ENCODE measurements at places on chromosomes 13 and 19. TPM values are rescaled to one million over a fixed set of nuclear protein-coding genes. Genes with fewer than 3 reads are reported as not detected.

The ACTN4 gene
- 576 TPM for total RNA-seq

The ZNF845 gene
- total RNA-seq: 7.0 TPM

The SIGLEC7 gene
- 7.3 TPM for total RNA-seq

The KLK14 gene
- 0.37 TPM for total RNA-seq

The ERICH4 gene
- not detected for total RNA-seq

DNA sequence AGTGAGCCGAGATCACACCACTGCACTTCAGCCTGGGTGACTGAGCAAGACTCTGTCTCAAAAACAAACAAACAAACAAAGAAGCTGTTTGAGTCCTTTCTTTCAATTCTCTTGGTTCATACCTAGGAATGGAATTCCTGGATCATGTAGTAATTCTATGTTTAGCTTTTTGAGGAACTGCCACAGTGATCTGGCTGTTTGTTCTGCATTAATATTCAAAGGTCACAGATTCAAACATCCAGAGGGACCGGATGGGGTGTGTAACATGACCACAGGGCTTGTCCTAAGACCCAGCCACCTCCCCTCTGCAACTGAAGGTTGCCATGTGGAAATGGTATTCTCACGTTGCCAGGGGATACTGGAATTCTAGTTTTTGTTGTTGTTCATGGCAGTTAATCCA is 10.2 kb downstream of the COLGALT1 start:
- DNase-seq: no peak
- H3K27me3 ChIP-seq: no peaks in the 10 kb centered on the region
- H3K27ac ChIP-seq: no peak overlapping the region
- no peaks in the 10 kb centered on the region for H3K36me3 ChIP-seq
- H3K4me1 ChIP-seq: no peaks in the 10 kb centered on the region
- H3K4me3 ChIP-seq: no peak overlapping the region

DNA sequence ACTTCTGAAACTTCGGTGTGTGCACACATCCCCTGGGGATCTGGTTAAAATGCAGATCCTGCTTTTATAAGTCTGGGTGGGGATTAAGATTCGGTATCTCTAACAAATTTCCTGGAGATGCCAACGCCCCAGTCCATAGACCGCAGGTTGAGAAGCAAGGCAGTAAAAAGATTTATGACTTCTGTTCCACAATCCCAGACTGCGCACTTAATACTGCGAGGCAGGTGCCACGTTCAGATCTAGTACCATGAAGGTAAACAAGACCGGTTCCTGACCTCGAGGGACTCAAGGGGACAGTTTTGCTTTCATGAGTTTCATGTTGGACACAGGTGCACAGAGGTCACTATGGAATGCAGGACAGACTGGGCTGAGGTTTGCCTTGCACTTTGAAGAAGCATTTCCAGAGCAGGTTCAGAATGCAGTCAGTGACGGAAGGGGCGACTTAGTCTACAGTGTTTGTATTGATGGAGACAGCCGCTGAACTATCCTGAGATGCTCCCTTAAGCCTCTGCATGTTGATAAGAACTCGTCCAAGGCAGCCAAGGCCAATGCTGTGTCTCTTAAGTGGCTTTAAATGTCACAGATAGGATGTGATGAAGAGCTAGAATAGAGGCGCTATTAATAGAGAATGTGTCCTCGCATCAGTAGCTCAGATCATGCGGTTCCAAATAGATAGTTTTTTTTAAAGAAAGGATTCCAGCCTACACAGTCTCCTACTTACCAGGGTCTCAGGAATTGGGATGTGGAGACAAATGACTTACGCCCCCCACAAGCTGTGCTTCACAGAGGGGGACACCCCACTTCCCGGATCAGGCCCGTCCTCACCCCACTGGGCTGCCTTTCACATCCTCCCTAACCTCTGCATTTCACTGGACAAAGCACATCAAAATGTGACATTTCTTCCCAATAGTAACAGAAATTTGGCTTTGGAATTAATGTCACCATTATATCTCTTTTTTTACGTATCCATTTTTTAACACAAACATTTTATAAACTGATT is 97.1 kb upstream of the IRS2 start:
- no peaks in the 10 kb centered on the region for H3K36me3 ChIP-seq
- no peaks in the 10 kb centered on the region for H3K27me3 ChIP-seq
- H3K4me1 ChIP-seq: no peaks in the 10 kb centered on the region
- H3K27ac ChIP-seq: no peak overlapping the region
- no peak for DNase-seq
- H3K4me3 ChIP-seq: no peak overlapping the region

DNA sequence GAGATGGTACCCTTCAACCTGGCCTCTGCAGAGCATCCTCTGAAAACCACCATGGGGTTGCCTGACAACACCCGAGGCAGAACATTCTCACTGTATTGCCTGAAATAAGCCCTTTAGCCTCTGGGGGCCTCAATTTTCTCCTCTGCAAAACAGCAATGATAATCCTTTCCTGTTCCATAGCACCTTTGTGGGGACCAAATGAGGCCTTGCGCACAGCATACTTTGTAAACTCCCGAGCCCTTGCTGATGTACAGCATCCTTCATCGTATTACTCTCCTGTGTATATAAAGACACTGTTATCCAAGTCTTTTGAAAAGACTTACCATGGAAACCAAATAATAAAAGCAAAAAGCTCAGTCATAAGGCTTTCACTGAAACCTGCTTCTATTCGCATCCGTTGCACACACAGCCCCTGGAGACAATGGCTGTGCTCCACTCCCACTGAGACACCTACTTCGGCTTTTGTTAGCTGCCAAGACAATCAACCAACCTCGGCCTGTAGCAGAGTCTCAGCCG is 276.0 kb downstream of the FOXO1 start:
- DNase-seq: no peak
- no peaks in the 10 kb centered on the region for H3K36me3 ChIP-seq
- no peak overlapping the region for H3K4me3 ChIP-seq
- no peak overlapping the region for H3K27ac ChIP-seq

DNA sequence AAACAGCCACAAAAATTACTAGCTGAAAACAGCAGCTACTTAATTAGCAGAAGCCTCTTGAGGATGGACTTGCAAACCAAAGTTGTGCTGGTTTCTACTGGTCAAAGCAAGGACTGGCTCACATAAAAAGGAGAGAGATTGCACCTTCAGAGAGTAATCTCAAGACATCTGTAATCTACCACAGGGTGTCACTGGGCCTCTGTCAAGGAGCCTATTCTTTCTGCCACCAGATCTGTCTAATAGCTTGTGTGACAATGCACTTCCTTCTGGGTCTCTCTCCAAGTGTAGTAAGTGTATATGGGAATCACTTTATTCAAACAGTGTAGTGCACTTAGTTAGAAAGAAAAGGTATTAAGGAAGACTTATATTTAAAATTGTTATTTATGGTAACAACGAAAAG is 24.4 kb upstream of the ZNF561 start:
- no peaks in the 10 kb centered on the region for H3K4me1 ChIP-seq
- H3K36me3 ChIP-seq: peaks cover 31% of the 10 kb centered on the region
- DNase-seq: no peak
- no peak overlapping the region for H3K4me3 ChIP-seq
- no peaks in the 10 kb centered on the region for H3K27me3 ChIP-seq

- no peaks in the 10 kb centered on the region for H3K4me1 ChIP-seq
- no peak for DNase-seq
- H3K27me3 ChIP-seq: no peaks in the 10 kb centered on the region
- H3K27ac ChIP-seq: no peak overlapping the region
- no peaks in the 10 kb centered on the region for H3K36me3 ChIP-seq
These were observed 1380.5 kb upstream of the ATXN8OS start for GRCh38 chr13:68727165-68727564.

- peaks cover 42% of the 10 kb centered on the region for H3K27me3 ChIP-seq
- H3K27ac ChIP-seq: no peak overlapping the region
- peak overlapping the region; percentile 13 for H3K4me3 ChIP-seq
These were observed 16.5 kb upstream of the RNF17 start for GRCh38 chr13:24747248-24748060.

DNA sequence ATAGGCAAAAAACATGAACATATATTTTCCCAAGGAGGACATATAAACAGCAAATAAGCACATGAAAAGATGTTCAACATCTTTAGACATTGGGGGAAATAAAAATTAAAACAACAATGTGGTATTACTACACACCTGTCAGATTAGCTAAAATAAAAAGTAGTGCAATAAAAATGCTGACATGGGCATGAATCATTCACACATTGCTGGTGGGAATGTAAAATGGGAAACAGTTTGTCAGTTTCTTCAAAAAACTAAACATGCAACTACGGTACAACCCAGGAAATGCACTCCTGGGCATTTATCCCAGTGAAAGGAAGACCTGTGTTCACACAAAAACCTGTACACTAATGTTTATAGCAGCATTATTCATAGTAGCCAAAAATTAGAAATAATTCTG is 5.3 kb upstream of the SUCLA2 start:
- H3K36me3 ChIP-seq: no peaks in the 10 kb centered on the region
- DNase-seq: no peak
- peaks cover 4% of the 10 kb centered on the region for H3K4me1 ChIP-seq
- no peaks in the 10 kb centered on the region for H3K27me3 ChIP-seq
- no peak overlapping the region for H3K4me3 ChIP-seq

DNA sequence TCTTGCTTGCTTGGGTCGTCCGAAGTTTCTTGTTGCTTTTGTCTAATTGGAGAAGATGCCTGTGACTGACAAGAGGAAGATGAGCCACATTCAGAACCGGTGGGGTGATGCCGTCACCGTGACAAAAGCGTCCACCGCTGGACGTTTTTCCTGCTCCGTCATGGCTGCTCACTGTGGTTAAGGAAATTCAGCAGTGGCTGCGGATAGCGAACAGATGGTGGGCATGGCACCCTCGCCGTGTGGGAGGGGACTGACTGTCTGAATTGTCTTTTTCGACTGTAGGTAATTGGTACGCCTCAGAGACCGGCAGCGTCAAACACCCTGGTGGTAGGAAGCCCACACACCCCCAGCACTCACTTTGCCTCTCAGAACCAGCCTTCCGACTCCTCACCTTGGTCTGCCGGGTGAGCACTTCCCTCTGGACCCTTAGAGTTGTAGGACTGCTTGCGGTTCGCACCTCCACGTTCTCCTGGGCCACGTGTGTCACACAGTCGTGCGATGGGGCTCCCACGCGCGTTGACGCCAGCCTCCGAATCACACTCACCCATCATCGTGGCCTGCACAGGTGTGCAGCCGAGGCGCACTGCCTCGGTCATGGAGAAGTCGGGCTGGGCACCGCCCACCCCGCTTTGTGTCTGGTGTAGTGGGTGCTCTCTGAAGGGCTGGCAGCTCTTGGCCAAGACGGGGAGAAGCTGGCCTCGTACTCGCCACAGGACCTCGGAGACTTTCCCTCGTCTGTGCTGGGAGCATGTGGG is 26.5 kb downstream of the ATP4B start:
- H3K27me3 ChIP-seq: no peaks in the 10 kb centered on the region
- H3K4me3 ChIP-seq: no peak overlapping the region
- DNase-seq: peak; percentile 27
- no peak overlapping the region for H3K27ac ChIP-seq

- no peaks in the 10 kb centered on the region for H3K4me1 ChIP-seq
- no peaks in the 10 kb centered on the region for H3K36me3 ChIP-seq
- H3K27me3 ChIP-seq: no peaks in the 10 kb centered on the region
- H3K4me3 ChIP-seq: no peak overlapping the region
These were observed 570.9 kb downstream of the PCDH9 start for GRCh38 chr13:66659286-66659685.

- no peak overlapping the region for H3K4me3 ChIP-seq
- H3K27me3 ChIP-seq: no peaks in the 10 kb centered on the region
- no peaks in the 10 kb centered on the region for H3K36me3 ChIP-seq
- no peak overlapping the region for H3K27ac ChIP-seq
These were observed 27.3 kb upstream of the MUC16 start for GRCh38 chr19:9037400-9038062.

- H3K36me3 ChIP-seq: no peaks in the 10 kb centered on the region
- H3K4me3 ChIP-seq: no peak overlapping the region
- H3K4me1 ChIP-seq: peaks cover 19% of the 10 kb centered on the region
- peak overlapping the region; percentile 74 for H3K27ac ChIP-seq
These were observed 75.2 kb upstream of the UBL3 start for GRCh38 chr13:29925457-29926097.

DNA sequence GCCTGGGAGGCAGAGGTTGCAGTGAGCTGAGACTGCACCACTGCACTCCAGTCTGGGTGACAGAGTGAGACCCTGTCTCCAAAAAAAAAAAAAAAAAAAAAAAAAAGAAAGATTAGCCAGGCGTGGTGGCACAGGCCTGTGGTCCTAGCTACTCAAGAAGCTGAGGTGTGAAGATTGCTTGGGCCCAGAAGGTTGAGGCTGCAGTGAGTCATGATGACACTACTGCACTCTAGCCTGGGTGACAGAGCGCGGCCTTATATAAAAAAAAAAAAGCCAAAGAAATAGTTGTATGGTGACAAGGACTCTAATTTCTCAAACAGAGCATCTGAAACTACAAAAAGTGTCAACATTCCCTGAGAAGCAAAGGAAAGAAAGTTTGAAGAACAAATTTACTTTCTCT is 3.4 kb downstream of the PBX4 start:
- H3K27me3 ChIP-seq: peaks cover 12% of the 10 kb centered on the region
- H3K27ac ChIP-seq: no peak overlapping the region
- no peaks in the 10 kb centered on the region for H3K36me3 ChIP-seq
- H3K4me3 ChIP-seq: no peak overlapping the region

DNA sequence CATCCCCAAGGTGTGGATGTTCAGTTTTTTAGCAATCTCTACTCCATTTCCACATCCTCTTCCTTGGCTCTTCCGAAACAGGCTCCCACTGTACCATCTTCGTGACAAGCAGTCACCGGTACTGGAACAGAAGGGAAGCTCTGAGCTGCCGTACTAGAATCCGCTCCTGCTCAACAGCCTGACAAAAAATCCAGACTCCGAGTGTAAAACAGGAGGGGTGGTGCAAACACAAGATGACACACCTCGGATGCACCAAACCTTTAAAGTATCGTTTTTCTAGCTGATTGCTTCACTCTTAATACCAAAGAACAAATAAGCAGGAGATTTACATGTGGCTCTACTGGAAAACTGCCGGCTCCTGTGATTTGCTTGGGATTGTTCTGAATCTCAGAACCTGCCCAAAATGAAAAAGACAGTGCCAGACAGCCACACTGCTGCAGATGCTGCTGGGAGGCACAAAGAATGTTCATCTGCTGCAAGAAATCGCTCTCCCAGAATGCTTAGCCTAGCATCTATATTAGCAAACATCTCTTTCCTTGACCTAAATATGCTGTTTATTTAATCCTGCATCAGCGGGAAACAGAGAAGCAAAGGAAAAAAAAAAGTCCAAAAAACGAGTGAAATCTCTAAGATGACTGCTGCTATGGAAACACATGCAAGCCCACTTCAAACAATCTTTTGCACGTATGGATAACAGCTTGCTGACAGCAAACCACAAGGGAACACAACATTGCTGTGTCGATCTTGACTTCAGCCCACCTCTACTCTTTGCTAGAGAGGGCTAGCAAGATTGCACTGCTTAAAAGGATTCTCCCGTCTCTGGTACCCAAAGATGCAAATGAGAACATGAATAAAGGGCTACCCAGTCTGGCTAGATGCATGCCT is 38.0 kb upstream of the DOCK9 start:
- no peak for DNase-seq
- no peaks in the 10 kb centered on the region for H3K4me1 ChIP-seq
- no peaks in the 10 kb centered on the region for H3K27me3 ChIP-seq
- no peak overlapping the region for H3K4me3 ChIP-seq
- no peak overlapping the region for H3K27ac ChIP-seq

Measured in left lung (tissue), 14 donors.